ENCODE measurements at places on chromosomes 6 and 20.

GRCh38 chr6:151005896-151006632, 140.6 kb downstream of the MTHFD1L start:
- no peak for DNase-seq

- no peak for DNase-seq
These were observed 45.0 kb upstream of the IRF4 start for GRCh38 chr6:346386-347030.

- no peak for DNase-seq
These were observed 103.5 kb downstream of the JARID2 start for GRCh38 chr6:15349379-15349778.

DNA sequence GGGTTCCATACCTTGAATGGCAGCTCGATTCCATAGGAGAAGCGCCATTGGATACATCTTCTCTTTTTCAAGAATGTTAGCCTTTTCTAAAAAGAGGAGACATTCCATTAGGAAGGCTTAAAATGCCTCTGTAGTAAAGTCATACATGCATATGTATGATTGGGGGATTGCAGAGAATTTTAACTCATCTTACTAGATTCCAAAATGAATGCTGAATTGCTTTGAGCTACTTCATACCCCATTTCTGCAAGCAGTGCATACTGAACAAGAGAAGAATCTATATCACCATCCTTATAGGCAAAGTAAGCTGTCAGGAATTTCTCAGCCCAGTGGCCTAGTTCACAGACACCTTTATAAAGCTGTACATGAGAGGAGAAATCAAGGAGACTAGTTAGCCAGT, 80.3 kb downstream of the NDUFAF5 start:
- DNase-seq = no peak

DNA sequence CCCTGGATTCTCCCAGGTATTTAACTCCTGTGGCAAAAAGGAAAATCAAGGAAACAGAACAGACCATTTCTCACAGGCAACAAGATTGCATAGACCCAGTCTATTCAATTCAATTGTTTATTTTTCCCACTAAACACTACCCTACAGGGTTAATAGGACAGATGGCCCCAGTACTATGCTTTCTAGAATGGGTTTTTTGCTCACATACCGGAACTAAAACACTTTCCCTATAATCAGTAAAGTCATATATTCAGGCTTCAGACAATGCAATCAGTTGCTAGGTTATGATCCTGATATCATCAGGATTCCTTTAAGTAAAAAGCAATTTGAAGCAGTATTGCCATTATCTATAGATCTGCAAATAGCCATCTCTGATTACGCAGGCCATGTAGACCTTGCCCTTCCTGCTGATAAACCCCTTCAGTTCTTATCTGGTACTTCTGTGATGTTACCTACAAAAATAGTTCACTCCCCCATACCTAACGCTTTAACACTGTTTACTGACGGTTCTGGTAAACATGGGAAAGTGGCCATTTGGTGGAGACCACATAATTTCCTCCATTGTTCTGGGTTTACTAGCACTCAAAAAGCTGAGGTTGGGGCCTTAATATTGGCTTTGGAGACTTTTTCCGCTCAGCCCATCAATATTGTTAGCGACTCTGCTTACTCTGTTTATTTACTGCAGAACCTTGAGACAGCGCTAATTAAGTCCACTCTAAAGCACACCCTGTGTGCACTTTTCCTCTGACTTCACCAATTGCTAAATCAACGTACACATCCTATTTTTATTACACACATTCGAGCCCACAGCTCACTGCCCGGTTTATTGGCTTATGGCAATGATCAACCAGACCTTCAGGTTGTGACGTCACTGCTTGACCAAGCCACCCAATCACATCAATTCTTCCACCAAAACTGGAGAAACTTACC, 666.0 kb downstream of the PHF3 start:
- no peak for DNase-seq

- DNase-seq = no peak
These were observed 8.6 kb downstream of the OR10C1 start for GRCh38 chr6:29447670-29448069.

DNA sequence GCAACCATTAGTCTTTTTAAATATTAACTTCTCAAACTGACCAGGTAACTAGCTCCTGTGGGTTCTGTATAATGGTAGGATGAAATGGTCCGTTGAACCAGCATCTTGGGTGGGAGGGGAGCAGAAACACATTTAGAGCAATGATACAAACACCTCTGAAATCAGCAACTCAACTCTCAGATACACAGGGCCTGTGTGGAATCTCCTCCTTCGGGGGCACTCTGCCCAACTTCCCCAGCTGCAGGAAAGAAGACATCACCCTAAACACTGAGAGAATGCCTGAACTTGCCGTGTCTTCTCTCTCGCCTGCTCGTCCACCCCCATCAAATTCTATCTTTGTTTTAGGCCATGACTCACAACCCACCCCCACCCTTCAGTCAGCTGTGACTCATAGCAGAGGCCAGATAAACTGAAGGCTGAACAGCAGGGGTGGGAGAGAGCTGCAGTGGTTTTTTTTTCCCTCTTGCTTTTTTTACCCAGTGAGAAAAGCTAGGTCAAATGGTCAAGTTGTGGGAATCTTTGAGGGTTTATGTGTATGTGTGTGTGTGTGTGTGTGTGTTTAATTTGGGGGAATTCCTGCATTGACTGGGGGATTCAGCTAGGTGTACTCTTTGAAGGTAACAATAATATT, 593.4 kb upstream of the JAG1 start:
- no peak for DNase-seq

DNA sequence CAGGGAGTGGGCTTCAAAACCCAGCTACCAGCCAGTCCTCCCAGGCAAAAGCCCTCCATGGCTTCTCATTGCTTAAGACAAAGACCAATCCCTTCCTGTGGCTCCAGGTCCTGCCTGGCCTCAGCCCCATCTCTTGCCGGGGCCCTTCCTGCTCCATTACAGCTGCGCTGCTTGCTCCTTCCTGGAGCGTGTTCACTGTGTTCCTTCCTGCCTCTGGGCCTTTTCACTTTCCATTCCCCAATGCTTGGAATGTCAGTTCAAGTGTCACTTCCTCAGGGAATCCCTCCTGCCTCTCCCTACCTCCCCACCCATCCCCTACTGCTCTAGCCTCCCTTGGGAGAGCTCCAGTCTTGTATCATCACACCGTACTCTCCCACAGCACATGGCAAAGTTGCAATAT, 11.1 kb upstream of the ITPR3 start:
- DNase-seq = no peak

- DNase-seq = no peak
These were observed 48.8 kb upstream of the TSHZ2 start for GRCh38 chr20:52923123-52923937.

DNA sequence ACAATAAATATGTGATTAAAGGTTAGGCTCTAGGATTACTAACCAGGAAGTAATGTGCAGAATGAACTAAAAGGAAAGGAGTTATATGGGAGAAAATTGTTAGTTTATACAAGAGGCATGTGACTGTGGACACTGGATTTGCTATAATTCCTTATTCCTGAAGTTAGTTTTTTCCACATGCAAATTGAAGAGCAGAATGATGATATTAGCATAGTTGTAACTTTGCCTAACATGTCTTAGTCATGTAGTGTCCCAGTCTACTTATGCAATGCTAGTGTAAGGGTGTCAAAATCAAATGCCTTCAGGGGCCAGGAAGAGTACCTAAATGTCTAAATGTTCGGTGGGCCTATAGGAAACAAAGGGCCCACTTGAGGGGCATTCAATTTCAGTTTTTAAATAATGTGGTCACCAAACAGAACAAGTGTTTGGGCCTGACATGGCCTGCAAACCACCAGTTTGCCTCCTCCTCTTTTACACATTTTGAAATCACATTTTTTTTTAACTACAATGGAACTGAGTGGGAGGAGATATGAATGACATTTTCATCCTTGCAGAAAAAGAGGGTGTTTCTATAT, 28.0 kb upstream of the CEP85L start:
- DNase-seq = no peak

GRCh38 chr6:45569210-45569945, 191.6 kb upstream of the SUPT3H start:
- DNase-seq = no peak

DNA sequence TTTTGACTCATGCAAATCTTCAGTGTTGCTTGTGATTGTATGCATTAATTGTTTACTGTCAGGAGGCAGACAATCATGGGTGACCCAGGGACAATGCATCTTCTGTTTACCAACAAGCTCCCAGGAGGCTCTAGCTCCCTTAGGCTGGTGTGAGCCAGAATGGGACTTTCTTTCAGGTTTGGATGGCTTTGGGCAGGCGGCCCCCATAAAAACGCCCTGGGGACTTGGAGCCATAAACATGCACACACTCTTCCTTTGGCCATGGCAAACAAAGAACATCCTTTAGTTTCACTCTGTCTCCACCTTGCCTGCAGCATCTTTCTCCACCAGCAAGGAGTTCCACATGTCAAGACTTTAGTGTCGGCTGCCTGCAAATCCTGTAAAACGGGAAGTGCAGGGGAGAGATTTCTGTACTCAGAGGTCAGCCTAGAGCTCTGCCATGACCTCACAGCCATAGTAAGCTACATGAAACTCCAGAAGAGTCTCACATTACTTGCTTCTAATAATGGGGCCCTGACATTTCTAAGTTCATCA, 127.6 kb downstream of the MAP3K7 start:
- no peak for DNase-seq

DNA sequence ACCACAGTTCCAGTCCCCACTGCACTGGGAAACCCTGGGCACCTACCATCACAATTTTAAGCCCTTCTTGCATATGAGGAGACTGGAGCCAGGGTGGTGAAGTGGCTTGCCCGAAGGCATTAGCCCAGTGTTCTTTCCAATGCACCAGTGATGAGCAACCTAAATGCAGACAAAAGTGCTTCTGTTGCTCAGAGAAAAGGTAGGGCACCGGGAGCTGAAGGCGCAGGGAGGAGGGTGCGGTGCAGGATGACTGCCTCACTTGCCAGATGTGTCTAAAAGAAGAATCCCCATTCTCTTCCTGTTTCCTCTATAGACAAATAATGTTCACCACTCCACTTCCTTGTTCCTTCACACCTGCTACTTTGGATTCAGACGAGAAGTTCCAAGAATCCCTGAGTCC, 86.5 kb downstream of the QRSL1 start:
- DNase-seq = no peak

- DNase-seq = no peak
These were observed at the start of gene NKX2-2 for GRCh38 chr20:21513881-21514540. NKX2-2 (minus strand) TSS chr20:21514064; CDS start chr20:21513669, 395 bp downstream.

- DNase-seq = peak; percentile 52
These were observed 1.3 kb downstream of the MAPK14 start for GRCh38 chr6:36028877-36029324.

DNA sequence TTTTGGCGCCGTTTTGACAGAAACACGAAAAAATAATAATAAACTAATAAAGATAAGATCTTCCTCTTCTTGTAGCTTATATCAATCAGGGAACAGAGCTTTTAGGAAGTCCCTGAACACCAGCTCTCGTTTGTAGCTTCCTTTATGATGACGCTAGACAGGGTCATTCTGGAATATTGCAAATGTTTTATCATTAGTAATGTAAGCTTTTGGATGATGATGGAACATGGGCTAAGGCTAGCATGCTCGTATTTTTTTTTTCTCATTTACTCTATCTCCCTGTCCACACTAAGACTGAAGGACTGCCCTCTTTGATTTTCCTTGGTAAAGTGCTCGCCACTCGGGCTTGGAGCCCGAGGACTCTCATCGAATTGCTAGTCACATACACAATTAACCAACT, 22.1 kb upstream of the POM121L2 start:
- no peak for DNase-seq

DNA sequence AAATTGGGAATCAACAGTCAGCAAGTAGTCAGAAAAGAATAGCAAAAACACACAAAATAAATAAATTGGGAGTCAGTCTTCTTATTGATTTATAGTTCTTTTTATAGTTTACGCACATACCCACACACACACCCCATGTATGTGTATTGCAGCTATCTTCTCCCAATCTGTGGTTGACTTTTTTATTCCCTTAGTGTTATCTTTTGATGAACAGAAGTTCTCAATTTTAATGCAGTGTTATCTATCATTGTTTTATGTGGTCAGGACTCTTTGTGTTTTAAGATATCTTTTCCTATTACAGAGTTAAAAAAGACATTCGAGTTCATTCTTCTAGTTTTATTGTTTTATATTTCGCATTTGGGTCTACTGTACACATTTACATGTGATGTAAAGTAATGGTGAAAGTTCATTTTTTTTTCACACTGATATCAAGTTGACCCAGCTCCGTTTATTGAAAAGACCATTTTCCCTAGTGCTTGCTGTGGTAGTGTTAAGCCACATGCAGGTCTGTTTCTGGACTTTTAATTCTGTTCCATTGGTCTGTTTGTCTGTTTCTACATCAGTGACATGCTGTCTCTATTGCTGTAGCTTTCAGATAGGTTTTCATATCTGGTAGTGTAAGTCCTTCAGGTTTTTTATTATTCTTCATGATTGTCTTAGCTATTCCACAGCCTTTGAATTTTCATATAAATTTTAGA, 78.4 kb downstream of the ZFAND3 start:
- no peak for DNase-seq

GRCh38 chr6:33375143-33375671, 16.4 kb upstream of the KIFC1 start:
- no peak for DNase-seq

DNA sequence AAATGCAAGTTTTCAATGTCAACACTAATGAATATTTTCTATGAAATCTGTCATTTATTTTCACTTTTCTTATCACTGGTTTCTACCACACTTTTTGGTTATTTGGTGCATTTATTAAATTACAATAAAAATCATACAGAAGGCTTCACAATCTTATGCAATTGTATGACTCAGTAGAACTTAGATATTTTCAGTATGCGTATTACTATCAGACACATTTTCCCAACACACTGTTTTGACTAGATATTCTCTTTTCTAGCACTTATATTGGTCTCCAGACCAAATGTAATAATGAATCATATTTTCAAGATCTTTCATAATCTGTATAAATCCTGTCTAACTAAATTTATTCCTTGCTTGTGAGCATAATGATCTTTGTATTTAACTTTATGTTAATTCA, 74.1 kb downstream of the FAM83B start:
- no peak for DNase-seq

GRCh38 chr6:128138694-128139093, 237.8 kb upstream of the THEMIS start:
- no peak for DNase-seq

GRCh38 chr6:14506656-14507246, 389.2 kb downstream of the CD83 start:
- DNase-seq = no peak

GRCh38 chr6:167933290-167933689, 64.2 kb upstream of the KIF25 start:
- no peak for DNase-seq

GRCh38 chr20:45266977-45267376, 12.6 kb upstream of the SLPI start:
- DNase-seq = no peak
